ENCODE measurements at places on chromosomes 12 and 14.

DNA sequence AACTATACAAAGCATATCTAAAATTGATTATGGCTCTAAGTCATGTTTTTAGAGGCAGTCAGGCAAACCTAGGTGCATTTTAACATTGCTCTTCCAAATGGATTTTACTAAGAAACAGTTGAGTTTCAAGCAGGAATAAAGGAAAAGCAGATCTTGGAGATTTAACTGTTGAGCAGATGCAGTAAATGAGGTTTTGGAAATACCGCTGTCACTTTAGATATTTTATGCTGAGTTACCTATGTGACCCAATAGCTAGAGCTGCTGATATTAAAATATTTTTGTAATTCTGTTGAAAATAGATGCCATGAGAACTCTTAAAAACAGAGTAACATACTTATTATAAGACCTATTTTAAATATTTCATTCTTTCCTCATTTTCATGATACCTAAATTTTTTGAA is 181.4 kb downstream of the SYT1 start:
- DNase-seq: no peak

GRCh38 chr12:2336409-2336829 is 283.6 kb downstream of the CACNA1C start:
- no peak for DNase-seq

DNA sequence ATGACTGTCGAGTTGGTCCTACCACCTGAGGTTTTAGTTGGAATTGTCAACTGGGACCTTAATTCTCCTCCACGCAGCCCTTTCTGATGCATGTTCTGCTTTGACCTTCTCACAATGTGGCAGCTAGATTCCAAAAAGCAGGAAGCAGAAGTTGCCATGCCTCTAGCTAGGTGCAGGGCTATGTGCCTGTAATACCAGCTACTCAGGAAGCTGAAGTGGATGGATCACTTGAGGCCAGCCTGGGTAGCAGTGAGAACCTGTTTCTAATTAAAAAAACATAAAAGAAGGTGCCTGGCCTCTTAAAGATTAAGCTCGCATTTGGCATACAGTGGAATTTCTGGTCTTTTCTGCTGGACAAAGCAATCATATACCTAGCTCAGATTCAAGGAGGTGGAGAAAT is 77.1 kb downstream of the FGD4 start:
- DNase-seq: no peak

- no peak for DNase-seq
These were observed 9.1 kb downstream of the PROX2 start for GRCh38 chr14:74866708-74867389.

- DNase-seq: no peak
These were observed 70.5 kb downstream of the NUAK1 start for GRCh38 chr12:106068296-106068695.

DNA sequence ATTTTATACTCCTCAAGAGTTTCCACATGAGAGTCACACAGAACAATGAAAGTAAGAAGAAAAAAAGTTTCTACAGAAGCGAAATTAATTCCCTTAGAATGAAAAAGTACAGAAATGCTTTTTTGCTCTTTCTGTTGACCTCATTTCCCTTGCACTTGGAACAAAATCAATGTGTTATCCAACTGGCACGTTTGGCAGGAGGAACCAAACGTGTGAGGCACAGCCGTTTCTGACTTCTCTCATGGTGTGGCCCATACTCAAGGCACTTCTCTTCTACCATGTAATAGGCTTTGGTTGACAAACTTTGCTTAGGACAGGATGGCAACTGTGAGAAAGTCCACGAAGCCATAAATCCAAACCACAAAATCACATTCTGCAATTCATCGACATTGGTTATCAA is 297.0 kb downstream of the FUT8 start:
- no peak for DNase-seq

GRCh38 chr12:101653030-101653429 is 44.4 kb upstream of the CHPT1 start:
- DNase-seq: no peak

GRCh38 chr14:65301862-65302539 is 110.5 kb upstream of the FUT8 start:
- no peak for DNase-seq

DNA sequence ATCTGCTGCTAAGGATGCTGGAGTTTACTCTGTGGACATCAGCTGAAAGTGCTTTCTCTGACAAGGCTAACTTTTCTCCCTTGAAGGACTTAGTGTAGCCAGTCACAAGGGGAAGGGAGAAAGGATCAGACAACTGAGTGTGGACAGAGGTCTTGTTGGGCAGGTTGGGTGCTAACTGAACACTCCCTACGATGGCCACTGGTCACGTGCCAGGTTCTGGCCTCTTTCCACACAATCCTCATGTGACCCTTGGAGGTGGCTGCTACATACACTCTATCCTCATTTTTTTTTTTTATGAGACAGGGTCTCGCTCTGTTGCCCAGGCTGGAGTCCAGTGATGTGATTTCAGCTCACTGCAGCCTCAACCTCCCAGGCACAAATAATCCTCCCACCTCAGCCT is 39.7 kb downstream of the FOXN4 start:
- DNase-seq: no peak

DNA sequence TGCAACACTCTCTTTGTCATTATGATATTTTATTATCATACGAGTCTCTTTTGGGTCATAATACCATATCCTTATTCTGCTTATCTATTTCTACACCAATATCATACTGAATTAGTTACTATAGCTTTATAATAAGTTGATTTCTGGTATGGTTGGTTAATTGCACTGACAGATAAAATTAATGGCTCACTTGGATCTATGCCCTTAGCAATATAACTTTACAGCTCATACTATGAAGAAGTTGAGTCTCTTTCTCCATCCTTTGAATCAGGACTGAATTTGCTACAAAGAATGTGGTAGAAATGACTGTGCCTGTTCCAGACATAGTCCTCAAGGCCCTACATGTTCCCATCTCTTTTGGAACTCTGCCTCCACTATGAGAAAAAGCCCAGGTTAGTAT is 139.7 kb upstream of the DYRK2 start:
- no peak for DNase-seq

- DNase-seq: no peak
These were observed 119.6 kb downstream of the SYNE2 start for GRCh38 chr14:63972323-63972932.

GRCh38 chr14:60925286-60925685 is 55.6 kb downstream of the TRMT5 start:
- no peak for DNase-seq

GRCh38 chr12:119807380-119807779 is 69.7 kb downstream of the CIT start:
- DNase-seq: no peak

GRCh38 chr14:94113073-94113472 is 2.5 kb downstream of the IFI27 start:
- DNase-seq: no peak

DNA sequence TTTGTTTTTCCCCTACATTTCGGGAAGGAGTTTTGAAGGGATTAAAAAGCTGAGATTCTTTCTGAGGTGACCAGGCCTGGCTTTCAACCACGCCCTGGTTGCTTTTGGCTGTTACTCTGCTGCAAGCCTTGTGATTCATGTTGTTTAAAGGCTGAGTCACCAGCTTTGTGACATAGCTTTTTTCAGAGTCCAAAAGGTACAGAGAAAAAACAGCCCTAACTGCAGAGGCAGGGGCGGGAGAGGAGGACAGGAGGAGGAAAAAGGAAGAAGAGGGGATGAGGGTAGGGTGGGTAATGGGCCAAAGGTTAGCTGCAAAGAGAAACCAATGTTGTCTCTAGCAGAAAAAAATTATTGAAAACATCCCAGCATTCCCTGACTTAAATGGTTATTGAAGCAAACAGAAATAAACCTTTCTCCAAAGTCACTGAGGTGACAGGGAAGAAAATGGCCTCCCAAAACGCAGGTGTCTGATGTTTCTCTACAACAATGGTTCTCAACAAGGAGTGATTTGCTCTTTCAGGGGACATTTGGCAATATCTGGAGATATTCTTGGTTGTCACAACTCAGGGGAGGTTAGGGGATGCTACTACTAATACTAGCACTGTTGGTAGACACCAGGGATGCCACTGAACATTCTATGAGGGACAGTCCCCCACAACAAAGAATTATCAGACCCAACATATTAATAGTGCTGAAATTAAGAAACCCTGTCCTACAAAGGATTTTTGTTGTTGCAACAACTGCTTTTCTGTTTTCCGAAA is 2.1 kb upstream of the UBC start:
- DNase-seq: peak; percentile 94

DNA sequence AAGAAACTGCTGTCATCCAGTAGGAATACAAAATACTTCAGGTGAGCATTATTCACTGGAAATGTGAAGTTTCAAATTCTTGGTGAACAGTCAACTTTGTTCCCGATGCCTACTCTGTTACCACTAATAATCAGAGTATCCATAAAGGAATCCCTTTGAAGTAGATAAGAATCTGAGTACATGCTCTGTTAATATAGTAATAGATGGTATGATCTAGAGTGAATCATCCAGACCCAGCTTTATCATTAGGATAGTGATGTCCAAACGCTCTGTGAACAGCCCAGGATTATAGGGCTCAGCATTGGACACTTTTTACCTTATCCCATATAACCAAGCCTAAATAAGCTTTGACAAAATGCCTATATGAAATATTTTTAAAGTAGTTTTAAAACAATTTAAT is 33.3 kb downstream of the PPP2R3C start:
- DNase-seq: no peak

DNA sequence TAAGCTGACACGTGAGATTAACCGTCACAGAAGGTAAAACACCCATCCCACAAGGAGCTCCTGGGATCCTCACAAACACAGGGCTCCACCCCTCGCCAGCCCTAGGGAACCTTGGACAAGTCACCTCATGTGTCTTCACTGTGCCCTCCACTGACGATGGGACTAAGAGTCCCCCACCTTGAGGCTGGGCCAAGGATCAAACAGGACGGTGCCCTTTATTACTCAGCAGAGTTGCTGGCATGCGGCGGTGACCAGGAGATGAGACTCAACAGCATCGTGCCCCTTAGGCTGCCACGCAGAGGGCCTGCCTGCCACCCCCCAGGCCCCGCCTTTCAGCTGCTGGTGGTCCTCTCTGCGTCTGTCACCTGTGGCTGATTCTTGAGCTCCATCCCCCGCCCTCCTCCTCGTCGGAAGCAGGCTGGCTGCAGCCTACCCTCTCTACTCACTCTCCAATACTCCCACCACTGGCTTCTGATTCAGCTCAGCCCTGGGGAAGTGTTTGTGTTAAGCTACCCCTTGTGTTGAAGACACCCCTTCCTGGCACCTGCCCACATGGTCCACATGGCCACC is 105.2 kb downstream of the DICER1 start:
- no peak for DNase-seq

GRCh38 chr12:111636209-111636945 is 37.3 kb upstream of the ATXN2 start:
- DNase-seq: no peak

DNA sequence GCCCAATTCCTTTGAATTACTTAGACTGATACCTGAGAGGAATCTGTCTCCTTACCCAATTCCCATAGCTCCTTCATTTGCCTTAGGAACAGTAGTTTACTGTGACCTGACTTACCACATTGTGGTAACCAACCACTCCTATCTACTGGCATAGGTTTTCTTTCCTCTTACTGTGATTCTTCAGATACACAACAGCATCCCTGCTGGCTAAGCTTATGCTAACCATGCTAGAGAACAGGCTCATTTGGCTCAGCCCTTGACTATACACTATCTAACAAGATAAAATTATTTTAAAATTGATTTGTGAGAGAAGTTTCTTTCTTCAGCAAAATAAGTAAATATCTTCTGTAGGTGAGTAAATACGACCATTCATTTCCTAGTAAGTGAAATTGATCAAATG is 320.4 kb upstream of the DDHD1 start:
- no peak for DNase-seq

GRCh38 chr12:43285159-43285598 is 266.8 kb downstream of the ADAMTS20 start:
- DNase-seq: no peak

DNA sequence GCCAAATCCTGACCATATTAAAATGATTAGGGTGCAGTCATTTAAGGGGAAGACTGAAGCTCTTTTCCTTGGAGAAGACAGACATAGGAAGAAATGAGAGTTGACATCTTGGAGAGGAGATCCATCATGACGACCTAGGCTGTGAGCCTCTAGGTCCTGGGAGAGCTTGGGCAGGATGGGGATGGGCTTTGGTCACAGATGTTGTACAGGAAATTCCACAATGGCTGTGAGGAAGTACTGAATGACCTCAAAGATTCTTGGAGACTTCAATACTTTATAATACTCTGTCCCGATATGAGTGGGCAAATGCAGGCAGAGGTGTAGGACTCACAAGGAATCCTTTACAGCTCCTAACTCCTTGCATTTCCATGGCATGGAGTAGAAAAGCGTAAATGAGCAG is 204.9 kb upstream of the FRMD6 start:
- DNase-seq: no peak

DNA sequence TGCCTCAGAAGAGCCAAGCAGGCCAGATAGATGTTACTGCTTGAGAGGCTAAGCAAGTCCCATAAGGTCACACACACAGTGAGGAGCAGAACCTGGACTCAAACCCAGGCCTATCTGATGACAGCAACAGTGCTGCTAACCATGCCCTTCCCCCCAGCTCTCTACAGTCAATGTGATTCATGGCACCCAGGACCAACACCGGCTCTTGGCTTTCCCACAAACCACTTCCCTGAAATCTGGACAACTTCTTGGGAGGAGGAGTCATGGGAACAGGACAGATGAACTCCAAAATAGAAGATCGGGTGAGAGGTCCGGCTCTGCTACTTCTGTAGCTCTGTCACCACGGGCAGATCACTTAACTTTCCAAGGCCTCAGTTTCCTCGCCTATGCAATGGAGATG is 716 bp upstream of the PTGDR start:
- no peak for DNase-seq

GRCh38 chr14:74596741-74597450 is 15.1 kb downstream of the LTBP2 start:
- DNase-seq: no peak

DNA sequence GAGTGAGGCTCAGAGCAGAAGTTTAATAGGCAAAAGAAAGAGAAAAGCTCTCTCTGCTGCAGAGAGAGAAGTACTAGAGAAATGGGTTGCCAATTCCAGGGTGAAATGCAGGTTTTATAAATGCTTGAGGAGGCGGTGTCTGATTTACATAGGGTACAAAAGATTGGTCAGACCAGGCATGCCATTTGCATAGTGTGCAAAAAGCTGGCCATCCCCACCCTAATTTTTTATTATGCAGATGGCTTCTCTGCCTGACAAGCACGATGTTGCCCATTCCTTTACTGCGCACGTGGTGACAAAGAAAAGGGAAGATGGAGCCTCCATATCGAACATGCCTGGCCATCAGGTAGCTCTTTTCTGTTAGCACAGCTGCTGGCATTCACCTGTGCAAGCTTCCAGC is 209.3 kb upstream of the PPFIA2 start:
- DNase-seq: no peak

DNA sequence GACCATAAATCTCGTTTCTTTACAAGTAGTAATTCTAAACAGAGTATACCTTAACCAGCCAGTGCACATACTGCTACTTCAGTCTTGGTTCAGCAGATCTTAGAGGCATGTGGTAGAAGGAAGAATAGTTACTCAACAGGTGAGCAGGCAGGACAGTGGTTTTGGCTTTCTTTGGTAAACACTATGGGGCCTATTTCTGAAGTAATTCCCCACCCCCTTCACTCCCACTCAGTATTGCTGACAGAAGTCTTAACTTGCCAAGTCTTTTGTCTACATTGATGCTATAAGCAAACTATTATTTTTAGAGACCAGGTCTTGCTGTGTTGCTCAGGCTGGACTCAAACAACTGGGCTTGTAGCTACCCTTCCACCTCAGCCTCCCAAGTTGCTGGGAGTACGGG is 68.5 kb downstream of the FBXO34 start:
- no peak for DNase-seq

GRCh38 chr12:28367326-28367725 is 177.1 kb downstream of the CCDC91 start:
- no peak for DNase-seq

Measured in pons (tissue), 1 donor.